ENCODE measurements at places on chromosomes 5 and 9. TPM values are rescaled to one million over a fixed set of nuclear protein-coding genes. Genes with fewer than 3 reads are reported as not detected.

DNA sequence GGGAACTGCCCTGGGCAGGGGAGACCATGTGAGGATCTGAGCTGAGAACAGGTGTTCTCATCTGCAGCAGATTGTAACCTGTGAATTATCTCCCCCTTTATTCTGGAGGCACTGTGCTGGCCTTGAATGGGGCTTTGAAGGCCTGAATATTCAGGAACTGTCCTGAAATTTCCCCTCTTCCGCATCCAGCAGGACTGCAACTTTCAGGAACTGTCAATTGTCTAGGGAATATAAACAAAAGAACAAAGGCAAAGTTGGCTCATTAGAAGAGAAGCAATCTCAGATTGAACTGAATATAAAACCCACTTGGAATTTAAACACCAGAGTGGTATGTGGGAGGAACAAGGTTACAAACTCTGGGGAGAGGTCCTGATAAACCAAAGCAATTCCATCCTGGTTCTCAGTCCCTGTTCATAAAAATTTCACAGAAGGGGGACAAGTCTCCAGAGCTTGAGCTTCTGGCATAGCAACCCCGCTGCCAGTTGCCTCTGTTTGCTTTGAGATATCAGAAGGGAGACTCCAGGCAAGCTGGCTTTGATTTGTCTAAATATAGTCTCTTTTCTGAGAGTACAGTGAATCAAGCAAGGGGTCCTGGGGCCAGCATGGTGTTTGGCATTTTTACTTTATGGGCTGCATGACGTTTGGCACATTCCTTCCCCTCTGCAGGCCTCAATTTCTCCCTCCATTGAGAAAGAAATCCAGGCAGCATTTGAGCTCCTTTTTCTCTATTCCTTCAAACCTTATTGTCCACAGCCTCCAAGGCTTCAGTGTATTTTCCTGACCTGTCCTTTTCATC, 47.5 kb downstream of the ADRB2 start:
- no peak for ATAC-seq

GRCh38 chr9:124126648-124127646, 115.4 kb downstream of the LHX2 start:
- no peak for ATAC-seq

DNA sequence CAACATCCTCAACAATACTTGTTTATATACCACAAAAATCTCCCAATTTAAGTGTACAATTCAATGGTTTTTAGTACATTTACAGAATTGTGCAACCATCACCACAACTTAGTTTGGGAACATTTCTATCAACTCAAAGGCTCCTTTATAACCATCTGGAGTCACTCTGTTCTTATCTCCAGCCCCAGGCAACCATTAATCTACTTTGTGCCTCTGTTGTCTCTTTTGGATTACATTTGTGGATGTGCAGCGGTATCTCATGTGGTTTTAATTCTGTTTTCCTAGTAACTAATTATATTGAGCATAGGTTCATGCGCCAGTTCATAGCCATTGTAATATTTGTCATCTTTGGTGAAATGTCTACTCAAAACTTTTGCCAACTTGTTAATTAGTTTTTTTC, 14.4 kb downstream of the ADAMTS19 start:
- no peak for ATAC-seq

DNA sequence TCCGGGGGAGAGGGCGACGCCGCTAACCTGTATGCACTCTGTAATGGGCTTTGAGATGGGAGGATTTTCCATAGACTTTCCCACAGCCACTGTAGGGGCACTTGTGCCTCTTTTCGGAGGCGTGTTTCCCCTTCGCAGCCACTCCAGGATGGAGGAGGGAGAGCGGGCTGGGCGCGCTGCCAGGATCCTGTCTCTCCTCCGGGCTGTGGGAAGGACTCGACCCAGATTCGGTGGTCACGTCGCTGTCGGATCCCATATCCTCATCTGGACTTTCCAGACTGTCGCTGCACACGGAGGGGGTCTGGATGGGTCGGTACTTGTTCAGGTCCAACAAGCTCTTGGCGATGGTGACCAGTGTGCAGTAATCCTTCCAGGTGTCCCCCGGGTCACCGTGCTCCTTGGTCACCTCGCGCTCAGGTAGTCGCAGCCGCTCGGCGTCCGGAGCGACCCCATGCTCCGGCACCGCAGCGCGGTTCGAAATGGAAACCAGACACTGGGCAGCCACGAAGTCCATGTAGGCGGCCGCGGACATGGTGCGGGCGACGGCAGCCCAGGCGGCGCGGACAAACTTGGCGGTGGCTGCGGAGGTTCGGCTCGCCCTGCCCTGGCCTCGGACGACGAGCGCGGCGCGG, 1.5 kb downstream of the KLF9 start:
- ATAC-seq = peak; percentile 32

EGR1 gene
- total RNA-seq = 2.4 TPM

DNA sequence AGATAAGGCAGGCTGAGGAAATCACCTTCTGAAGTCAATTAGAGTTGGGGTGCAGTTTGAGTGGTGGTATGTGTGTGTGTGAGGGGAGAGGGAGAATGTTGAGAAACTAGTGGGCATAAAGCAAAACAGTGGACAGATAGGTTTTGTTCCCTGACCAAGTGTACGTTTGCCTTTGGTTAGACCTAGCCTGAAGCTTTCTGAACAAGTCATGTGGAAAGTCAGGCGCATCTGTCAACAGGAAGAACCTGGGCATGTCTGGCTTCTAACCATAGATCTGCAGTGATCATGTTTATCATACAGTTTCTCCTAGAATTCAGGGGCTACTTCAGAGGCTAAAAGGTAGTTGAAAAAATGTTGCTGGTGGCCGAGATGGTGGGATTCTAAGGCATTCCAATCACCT, 143.2 kb upstream of the PCA3 start:
- no peak for ATAC-seq

DNA sequence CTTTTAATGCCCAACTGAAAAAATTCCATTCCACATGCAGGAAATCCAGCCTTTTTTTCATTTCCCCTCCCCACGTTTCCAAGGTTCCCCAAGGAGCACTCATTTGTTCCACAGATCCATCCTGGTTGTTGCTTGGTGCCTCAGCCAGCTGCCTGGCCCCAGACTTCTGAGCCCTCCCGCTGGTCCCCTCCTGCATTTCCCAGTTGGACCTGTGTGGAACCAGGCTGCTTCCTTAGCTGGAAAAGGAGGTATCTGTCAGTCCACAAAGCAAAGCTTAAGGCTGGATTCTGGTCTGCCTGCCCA, 44.8 kb downstream of the ANGPTL2 start:
- no peak for ATAC-seq

- ATAC-seq = no peak
Measured at GRCh38 chr9:13053504-13053903, 226.0 kb downstream of the MPDZ start.

PCDHB5 gene
- not detected for total RNA-seq

DNA sequence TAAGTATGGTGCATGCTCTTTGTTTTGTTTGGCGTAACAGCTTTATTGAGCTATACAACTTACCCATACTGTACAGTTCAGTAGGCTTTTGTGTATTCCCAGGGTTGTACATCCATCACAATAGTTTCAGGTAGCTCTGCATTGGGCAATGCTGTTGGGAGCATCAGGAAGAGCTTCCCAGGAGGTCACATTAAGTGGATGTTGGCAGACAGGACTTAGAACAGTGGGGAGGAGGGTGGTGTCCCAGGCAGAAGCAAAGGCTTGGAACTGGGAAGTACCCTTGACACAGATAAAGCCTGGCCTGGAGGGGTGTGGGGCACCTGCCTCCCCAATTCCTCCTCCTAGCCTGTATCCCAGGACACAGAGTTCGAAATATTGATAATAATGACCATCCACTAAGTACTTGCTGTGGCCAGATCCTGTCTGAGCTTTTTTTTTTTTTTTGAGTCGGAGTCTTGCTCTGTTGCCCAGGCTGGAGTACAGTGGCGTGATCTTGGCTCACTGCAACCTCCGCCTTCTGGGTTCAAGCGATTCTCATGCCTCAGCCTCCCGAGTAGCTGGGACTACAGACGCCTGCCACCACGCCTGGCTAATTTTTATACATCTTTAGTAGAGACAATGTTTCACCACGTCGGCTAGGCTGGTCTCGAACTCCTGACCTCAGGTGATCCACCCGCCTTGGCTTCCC, 1.3 kb downstream of the BBLN start:
- ATAC-seq = no peak

GRXCR2 gene
- total RNA-seq = not detected
